ENCODE measurements at places on chromosomes 4 and X.

DNA sequence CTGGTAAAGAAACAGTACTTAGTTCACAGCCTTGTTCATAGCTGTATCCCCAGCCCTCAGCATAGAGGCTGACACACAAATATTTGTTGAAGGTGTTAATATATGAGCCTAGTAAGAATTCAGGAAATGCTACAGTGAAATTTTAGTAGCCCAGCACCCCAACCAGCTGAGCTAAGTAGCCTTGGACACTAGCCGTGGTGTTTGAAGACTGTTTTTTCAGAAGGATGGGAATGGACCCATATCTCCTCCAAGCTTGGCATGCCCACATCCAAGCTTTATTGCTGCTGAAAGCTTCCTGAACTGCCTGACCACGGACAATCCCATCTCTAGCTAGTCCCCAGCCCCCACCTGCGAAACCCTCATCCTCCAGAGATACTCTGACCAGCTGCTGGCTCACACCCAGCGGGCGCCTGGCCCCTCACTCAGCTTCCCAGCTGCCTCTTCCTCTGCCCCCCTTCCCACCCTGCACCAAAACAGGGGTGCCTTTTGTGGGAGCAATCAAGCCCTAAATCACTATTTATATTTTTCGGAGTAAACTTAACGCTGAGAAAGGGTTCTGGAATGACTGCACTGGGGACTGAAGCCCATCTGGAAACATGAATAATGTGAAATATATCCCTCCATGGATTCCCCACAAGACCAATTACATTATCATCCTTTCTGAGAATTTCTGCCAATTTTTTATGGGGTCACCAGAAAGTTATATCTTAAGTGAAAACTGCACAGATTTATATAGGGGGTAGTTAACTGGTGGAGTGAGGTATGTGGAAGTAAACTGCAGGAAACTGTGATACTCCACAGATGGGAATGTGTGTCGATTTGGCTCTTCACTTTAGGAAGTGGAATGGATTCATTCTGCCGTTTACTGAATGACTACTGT is 41.1 kb upstream of the CBR4 start:
- no peak for DNase-seq

- DNase-seq = no peak
Observed at GRCh38 chr4:148051403-148051802, 319.5 kb downstream of the ARHGAP10 start.

- DNase-seq = no peak
Observed at GRCh38 chr4:121138039-121138825, 25.9 kb downstream of the TNIP3 start.

DNA sequence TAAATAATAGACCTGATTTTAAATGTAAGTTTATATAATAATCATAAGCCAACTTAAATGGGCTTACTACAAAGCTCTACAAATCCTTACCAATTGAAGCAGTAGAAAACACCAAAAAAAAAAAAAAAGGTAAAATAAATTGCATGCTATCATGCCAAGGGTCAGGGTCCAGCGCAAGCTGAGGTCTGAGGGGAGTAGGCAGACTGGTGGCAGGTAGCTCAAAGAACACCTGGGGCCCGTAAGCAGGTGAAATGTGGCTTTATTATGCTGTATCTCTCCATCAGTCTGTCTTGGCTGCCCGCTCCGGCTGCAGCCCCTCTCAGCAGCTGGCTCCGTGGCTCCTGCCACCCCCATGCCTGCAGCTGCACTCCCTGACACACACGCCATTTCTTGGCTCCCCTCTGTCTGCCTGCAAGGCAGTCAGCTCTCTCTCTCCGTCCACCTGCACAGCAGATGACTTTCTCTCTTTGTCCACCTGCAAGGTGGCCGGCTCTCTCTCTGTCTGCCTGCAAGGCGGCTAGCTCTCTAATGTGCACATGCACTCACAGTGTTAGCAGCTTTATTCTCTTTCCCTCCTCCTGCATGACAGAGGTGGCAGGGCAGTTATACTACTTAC is 209.4 kb upstream of the UGT8 start:
- no peak for DNase-seq

GRCh38 chr4:2063557-2064275 is 4.6 kb downstream of the NAT8L start:
- no peak for DNase-seq

DNA sequence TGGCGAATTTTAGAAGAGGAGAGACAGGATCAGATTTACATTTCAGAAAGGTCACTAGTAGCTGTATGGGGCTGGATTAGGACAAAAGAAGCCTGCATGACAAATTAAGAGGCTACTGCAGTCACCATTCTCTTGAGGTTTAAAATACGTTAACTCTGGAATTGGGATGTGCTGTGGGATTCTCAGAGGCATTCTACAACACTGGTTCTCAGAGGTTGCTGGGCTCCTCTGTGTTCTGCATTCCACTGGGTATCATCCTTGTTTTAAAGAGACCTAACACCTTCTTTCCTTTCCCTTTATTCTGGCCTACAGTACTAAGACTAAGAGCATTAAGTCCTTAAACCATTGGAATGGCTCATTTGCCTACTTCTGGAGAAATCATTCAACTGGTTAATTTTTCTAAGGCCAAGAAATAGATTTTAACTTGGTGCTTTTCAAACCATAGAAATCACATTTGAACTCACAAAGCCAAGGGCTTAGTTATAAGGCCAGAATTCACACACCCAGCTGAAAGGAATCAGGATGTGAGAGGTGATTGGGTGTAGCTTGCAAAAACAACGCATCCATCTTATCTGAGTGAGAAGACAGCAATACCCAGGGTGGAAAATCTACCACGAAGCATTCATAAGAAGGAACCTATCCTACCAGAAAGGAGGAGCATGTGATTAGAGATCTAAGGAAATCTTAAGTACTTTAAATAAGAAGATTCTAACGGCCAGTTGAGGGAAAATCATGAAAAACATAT is 116.6 kb downstream of the SHISA3 start:
- DNase-seq = no peak

GRCh38 chr4:78845472-78845871 is 69.3 kb downstream of the BMP2K start:
- no peak for DNase-seq

DNA sequence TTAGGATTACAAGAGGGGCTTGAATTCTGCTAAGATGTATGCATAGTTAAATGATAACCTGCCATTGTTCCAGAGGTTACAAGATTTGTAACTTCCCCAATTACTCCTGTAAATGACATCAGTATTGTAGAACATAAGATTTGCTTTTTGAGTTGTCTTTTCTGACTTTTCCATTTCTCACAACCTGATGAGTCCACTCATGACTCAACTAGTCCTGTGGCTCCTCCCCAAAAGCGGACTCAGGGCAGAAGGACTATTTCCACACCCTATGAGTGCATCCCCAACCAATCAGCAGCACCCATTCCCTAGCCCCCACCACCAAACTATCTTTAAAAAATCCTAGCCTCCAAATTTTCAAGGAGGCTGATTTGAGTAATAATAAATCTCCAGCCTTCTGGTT is 54.7 kb downstream of the HOPX start:
- DNase-seq = no peak

GRCh38 chr4:150149381-150149780 is 71.1 kb downstream of the DCLK2 start:
- no peak for DNase-seq

DNA sequence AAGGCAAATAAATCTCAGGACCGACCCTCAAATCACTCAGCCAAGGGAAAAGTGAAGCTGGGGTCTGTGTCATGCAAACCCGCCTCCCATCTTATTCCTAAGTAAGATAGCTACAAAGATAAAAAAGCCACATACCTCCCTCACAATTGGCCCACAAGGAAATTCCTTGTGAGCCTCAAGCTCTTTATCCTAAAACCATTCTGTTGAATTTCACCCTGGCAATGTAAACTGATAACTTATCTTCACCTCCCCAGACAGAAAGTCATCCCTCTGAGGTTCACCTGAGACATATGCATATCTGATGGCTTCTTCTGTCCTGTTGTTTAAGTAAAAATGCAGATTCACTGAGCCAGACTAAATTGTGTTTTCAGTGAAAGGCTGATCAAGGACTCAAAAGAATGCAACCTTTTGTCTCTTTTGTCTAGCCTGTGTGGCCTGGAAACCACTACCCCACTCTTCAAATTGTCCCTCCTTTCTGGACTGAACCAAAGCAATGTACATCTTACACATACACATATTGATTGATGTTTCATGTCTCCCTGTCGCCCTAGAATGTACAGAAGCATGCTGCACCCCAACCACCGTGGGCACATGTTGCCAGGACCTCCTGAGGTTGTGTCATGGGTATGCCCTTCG is 91.3 kb downstream of the MFAP3L start:
- DNase-seq = no peak

DNA sequence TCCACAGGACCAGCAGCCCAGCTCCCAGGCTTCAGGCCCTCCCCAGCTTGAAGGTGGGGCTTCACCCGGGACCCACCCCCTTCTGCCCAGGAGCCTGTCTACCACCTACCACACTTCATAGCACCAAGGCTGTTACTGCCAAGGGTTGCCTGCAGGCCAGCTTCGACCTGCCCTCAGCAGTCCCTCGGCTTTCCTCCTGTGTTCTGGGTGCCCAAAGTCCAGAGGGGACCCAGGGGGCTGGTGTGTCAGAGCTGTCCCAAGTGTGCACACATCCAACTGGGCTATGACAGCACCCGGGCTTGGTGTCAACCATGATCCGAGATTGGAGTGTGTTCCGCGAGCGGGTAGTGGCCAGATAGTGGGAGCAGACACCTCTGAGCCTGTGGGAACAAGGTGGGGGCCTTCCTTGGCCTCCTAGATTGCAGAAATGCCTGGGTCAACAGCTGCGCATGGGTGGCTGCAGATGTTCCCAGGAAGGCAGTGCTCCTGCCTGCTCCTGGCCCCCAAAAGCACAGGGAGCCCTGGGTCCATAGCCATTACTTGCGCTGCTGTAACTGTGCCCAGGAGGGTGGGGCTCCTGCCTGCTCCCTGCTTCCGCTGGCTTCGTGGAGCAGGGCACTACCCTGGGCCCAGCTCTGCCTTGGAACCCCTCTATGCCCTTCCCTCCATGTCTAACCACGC is 16.8 kb downstream of the SULT1B1 start:
- DNase-seq = no peak

- no peak for DNase-seq
Observed at GRCh38 chrX:132671229-132671641, 182.4 kb upstream of the MBNL3 start.

GRCh38 chr4:123462007-123462406 is 65.4 kb downstream of the SPRY1 start:
- no peak for DNase-seq

DNA sequence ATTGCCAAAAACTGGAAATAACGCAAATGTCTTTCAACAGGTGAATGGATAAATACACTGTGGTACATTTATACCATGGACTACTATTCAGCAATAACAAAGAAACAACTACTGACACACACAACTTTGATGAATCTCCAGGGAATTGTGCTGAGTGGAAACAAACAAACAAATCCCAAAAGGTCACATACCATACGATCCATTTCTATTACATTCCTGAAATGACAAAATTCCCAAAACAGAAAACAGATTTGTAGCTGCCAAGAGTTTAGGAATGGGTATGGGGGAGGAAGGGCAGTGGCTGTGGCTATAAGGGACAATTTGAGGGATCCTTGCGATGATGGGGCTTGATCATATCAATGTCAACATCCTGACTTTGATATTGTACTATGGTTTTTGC is 2.5 kb downstream of the ZNF182 start:
- no peak for DNase-seq

DNA sequence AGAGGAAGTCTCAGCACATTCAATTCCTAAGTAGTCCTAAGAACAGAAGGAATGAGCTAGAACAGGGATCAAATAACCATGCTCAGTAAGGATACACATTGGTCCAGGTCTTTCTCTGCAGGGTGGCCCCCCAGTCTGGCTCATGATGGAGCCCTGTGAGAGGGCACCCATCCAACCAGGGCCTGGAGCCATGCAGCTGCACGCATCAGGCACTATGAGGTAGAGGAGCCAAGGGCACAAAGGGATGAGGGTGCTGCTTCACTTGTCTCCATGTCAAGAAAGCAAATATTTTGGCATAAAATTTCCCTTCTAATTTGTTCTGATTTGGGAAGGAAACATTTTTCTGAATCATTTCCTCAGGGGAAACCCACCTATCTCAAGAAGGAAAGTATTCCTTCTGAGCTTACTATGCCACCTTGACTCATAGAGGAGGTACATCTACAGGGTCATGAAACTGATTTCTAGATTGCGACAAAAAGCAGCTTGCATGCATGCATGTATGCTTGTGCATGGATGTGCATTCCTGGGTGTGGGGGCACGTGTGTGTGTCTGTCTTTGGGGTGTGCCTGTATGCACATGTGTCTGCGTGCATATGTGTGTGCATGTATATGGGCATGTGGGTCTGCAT is 600.3 kb downstream of the MID1IP1 start:
- no peak for DNase-seq

GRCh38 chr4:118124997-118125396 is 90.7 kb downstream of the NDST3 start:
- DNase-seq = no peak

- no peak for DNase-seq
Observed at GRCh38 chrX:10156199-10157031, at the start of gene CLCN4. CLCN4 (plus strand) TSS chrX:10156975; CDS start chrX:10185033, 28,058 bp downstream.

DNA sequence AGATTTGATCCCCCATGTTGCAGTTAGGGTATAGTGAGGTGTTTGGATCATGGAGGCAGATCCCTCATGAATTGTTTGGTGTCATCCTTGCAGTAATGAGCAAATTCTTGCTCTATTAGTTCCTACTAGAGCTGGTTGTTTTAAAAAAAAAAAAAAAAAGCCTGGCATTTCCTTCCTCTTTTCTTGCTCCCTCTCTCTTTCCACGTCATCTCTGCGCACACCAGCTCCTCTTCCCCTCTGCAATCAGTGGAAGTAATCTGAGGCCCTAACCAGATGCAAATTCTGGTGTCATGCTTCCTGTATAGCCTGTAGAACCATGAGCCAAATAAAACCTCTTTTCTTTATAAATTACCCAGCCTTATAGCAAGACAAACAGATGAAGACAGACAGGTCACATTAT is 24.5 kb downstream of the WDR17 start:
- no peak for DNase-seq

GRCh38 chr4:38320343-38320695 is 343.7 kb upstream of the KLF3 start:
- DNase-seq = no peak

- DNase-seq = no peak
Observed at GRCh38 chrX:25873196-25873595, 264.9 kb upstream of the MAGEB18 start.

DNA sequence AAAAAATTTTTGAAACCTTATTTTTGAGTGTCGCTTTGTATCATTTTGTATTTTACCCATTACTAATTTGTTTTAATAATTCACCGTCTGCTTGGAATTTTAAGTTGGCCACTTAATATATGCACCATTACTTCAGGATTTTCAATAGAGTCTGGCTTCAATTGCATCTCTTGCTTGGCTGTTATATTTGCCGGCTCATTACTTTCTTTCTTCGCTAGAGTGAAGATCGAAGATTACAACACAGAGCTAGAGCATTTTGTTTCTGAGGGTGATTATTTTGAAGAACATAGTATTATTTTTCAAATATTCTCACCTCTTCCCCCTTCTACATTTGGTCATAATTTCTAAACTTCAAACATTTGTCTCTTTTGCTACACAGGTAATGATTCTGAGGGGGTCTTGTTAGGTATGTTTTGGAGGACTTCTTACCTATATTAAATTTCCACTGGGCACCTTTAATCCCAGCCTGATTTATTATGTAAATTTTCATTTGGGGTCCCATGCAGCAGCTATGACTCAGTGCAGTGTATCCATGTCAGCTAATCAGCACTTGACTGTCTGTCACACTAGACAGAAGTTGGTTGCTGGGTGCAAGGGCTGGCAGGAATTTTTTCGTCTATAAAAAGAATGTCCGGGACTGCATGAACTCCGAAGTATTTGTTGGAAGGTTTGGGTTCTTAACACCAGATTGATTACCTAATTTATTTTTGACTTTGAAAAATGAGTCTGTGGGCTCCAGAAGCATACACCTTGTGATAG is 18.6 kb downstream of the TBC1D1 start:
- no peak for DNase-seq

- DNase-seq = no peak
Observed at GRCh38 chr4:15990570-15991285, 27.8 kb upstream of the FGFBP2 start.
